ENCODE measurements at places on chromosomes 6 and 20.

DNA sequence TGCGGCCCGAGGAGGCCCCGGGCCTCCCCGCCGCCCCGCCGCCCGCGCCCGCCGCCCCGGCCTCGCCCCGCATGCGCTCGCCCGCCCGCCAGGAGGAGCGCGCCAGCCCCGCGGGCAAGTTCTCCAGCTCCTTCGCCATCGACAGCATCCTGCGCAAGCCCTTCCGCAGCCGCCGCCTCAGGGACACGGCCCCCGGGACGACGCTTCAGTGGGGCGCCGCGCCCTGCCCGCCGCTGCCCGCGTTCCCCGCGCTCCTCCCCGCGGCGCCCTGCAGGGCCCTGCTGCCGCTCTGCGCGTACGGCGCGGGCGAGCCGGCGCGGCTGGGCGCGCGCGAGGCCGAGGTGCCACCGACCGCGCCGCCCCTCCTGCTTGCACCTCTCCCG lies 1.5 kb downstream of the FOXQ1 start:
- DNase-seq = no peak

DNA sequence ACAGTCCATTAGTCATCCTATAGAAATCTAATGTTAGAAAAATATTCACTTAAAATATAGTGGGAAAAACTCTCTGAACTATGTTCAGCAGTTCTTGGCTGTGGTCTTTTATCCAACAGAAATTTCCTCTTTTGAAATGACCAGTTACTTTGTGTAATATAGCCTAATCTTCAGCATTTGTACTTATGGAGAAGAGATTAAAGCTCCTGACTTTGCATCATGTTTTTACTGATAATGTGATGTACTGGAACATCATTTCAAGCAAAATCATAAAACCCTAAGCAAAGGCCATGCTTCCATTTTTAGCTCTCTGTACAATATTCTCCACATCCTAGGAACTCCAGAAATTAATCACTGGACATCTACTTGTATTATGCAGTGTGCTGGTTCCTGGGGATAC lies 430.8 kb upstream of the RUNX2 start:
- no peak for DNase-seq

DNA sequence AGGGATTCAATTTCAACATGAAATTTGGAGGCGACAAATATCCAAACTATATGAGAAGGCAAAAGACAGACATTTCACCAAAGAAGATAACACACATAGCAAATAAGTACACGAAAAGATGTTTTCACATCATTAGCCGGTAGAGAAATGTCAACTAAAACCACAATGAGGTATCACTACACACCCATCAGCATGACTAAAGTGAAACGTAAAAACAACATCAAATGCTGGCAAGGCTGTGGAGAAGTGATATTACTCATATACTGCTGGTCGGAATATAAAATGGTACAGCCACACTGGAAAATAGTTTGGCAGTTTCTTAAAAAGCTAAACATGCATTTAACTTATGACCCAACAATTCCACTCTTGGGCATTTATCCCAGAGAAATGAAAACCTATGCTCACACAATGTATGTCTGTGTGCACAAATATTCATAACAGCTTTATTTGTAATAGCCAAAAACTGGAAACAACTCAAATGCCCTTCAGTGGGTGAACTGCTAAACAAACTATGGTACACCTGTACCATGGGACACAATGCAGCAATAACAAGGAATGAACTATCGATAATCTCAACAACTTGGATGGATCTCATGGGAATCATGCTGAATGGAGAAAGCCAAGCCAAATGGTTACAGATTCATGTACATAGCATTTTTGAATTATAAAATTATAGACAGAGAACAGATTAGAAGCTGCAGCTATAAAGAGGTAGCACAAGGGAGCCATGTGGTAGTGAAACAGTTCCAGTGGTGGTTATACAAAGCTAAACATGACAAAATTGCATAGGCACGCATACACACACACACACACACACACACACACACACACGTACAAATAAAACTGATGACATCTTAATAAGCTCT lies 8.6 kb downstream of the ADAT2 start:
- DNase-seq = no peak

DNA sequence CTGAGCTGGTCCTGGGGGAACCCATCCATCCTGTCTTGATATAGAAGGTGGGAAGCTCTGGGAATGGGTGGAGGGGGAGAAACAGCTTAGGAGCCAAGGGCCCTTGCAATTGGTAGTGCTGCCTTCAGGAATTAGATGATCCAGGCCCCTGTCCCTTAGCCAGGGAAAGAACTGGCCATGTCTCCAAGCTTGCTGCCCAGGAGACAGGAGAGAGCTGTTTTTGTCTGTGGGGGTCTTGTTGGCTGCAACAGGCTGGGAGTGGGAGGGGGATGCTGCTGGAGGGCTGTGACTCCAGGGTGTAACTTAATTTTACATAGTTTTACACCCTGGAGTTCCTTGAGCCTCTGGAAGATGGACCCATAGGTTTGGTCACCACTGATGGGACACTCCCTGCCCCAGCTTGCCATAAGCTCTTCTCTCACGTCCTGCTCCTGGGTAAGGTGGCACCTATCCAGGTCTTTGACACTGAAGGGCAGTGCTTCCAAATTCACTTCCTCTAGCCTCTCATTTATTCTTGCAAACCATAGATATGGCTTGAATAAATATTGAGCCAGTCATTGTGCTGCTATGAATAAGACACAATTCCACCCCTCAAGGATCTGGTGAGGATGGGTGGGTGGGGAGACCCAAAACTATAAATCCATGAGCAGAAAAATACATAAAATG lies 16.8 kb downstream of the VEGFA start:
- no peak for DNase-seq

DNA sequence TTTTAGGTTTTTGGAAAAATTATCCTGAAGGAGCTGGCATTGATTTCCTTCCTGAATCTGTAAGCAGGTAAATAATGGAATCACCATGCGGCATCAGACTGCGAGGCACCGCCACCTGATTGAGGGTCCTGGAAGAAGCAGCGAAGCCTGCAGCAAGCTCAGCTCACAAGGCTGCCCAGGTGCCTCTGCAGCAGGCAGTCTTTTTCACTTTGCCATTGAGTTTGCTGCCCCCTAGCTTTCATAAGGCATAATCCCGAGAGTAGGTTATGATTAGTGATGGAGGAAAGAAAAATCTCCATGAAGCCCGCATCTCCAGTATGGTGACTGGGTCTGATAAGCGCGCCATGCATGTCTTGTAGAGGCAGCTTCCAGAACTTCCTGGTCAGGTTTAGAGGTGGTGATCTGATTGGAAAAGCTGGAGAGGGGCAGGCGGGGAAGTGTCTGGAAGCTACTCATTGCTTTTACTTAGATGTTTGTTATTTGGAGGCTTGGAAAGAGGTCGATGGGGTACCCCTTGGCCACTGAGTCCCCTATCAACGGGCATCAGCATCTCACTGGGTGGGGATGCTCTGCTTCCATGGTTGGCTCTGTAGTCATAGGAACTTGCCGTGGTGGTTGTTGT lies 26.7 kb downstream of the IYD start:
- peak; percentile 18 for DNase-seq

DNA sequence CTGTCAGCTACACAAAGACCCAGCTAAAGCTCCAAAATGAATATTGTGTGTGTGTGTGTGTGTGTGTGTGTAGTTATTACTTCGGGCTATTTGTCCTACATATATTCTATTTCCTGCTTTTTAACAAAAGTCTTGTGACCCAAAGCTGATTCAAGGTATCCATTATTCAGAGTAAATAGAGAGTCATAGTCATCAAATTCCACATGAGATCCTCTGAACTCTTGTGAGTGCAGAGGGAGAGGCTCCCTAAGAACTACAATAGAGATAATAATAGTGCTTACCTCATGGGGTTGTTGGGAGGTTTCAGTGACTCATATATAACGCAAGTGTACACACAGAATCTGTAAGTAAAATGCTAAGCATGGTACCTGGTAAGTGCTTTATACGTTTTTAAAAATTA lies 95.6 kb upstream of the SHLD1 start:
- no peak for DNase-seq

DNA sequence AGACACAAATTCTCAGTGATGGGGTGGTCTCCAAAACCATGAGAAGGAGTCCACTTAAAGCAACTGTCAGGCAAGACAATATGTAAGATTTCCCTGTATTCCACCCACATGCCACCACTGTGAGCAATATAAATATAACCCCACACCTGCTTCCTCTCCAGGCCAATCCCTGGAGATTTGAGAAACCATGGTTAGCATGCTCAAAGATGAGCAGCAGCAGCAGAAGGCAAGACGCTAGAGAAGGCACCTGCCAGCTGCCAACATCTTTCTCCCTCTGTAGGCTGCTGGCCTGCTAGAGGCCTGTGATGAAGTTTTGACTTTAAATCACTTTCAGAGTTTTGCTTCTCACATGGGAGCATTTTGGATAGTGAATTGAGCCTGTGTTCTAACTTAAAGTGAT lies 7.9 kb upstream of the SOD2 start:
- DNase-seq = no peak

DNA sequence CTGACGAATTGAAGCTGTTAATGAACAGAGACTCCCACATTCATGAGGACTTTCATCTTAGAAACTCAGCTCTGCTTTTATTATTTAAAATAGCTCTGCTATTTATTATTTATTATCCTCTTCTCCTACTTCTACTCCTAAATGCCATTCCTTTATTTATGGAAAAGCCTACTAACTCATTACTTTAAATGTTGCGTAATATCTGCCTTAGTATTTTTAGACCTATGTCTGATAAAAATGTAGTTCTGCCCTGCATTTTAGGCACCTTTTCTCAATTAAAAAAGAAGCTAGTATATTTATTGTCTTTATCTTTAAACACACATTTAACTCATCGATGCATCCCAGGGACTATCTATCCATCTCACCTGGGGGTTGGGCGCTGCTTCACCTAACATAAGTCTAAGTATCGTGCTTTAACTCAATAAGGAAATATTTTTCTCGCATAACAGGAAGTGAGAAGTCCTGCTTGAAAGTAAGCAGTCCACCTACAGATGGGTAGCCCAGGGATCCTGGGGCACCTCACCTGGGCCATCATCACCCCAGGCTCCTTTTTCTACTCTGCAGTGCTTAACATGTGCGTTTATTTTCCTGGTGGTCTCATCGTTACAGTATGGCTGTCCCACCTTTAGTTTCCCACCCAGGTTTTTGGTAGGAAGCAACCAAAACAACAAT lies 31.3 kb upstream of the FAM184A start:
- no peak for DNase-seq

GRCh38 chr6:155273431-155273830 lies 9.6 kb downstream of the CLDN20 start:
- DNase-seq = no peak

- DNase-seq = no peak
Measured at GRCh38 chr20:49344140-49344539, 66.3 kb upstream of the ZNFX1 start.

- no peak for DNase-seq
Measured at GRCh38 chr6:49909563-49909962, 43.2 kb upstream of the CRISP1 start.

DNA sequence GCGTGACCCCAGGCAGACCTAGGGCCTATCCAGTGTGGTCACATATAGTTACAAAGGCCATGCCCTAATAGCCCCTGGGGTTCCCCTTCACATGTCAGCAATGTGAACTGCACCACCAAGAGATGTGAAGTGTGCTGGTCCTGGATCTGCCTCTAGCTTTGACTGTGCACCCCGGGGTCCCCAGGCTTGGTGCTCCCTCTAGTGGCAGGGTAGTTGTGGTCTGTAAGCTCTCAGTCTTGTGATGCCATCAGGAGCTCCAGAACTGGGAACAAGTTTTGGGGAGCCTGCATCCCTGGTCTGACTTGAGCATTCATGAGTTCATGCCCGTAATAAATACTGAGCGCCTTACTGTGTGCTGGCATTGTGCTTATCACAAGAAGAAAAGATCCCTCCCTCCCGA lies 143.4 kb downstream of the DHX35 start:
- DNase-seq = no peak

GRCh38 chr20:34165018-34165619 lies 53.1 kb upstream of the EIF2S2 start:
- no peak for DNase-seq

- DNase-seq = peak; percentile 68
Measured at GRCh38 chr6:6696867-6697531, 108.5 kb downstream of the LY86 start.

DNA sequence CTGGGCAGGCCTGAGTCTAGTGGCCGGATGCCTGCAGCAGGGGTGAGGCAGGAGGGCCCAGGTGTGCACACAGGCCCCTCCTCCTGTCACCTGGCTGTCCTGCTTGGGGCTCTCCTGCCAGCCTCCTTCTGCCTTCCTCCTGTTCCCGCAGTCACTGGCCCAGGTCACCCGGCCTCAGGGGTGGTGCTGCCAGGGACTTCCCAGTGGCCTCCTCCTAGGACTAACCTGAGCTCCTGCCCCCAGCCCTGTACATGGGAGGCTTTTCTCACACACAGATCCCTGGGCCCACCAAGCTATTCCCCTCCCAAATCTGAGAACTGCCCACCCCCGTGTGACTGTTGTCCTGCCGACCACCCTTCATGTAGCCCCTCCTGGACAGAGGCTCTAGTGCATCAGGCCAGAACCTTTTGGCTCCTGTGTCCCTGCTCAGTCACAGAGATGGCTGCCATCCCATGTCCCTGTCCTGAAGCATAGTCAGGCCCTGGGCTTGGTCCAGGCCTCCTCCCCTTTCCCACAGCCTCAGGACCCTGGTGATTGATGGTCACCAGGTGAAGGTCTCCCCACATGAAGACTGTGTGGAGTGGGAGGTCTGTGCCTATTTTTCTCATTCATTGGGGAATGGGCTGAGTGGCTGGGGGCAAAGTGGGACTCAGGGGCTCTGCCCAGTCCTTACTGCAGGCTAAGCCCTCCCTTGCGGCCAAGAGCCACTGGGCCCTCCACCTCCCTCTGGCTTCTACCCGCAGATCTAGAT lies 1.1 kb upstream of the ULBP1 start:
- no peak for DNase-seq

- DNase-seq = no peak
Measured at GRCh38 chr20:58677808-58678207, 14.8 kb upstream of the NPEPL1 start.

DNA sequence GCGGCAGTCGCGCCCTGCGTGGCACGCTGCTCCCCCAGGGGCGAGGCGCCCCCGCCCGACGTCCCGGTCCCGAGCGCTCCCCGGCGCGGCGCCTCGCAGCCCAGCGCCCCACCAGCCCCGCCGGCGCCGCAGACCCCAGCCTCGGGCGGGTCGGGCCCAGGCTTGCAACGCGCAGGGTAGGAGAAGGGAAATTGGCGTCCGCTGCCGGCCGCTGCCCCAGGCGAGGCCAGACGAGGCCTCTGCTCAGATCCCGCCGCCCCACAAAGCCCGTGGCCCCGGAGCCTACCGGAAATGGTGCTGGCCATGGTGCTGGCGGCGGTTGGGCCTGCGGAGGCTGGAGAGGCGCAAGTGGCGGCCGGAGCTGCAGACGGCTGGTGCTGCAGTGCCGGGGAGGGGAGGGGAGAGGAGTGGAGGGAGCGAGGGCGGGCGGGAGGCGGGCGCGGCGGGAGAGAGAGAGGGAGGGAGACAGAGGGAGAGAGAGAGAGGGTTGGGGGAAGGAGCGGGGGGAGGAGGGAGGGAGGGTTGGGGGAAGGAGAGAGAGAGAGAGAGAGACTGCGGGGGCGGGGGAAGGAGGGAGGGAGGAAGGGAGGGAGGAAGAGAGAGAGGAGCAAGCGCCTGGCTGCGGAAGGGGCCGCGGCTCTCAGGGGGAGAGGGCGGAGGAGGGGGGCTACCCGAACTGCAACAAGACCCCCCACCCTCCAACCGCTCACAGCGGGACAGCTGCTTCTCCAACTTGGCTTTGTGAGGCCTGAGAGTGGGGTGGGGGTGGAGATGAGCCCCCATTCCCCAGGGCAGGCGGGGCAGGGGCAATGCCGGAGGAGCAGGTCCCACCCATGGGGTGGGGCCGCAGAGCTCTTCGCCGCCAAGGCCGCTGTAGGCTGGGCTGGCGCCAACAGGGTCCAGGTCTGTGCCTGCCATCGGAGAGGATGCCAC lies at the start of gene STMN3:
Gene STMN3, minus strand, starts transcription at position 384 of the 933 bp plus-strand sequence. Its CDS starts 79 bp downstream, at position 305.
- peak; percentile 71 for DNase-seq

All from iPS DF 6.9 (cell line).